ENCODE measurements at places on chromosomes 4 and X.

DNA sequence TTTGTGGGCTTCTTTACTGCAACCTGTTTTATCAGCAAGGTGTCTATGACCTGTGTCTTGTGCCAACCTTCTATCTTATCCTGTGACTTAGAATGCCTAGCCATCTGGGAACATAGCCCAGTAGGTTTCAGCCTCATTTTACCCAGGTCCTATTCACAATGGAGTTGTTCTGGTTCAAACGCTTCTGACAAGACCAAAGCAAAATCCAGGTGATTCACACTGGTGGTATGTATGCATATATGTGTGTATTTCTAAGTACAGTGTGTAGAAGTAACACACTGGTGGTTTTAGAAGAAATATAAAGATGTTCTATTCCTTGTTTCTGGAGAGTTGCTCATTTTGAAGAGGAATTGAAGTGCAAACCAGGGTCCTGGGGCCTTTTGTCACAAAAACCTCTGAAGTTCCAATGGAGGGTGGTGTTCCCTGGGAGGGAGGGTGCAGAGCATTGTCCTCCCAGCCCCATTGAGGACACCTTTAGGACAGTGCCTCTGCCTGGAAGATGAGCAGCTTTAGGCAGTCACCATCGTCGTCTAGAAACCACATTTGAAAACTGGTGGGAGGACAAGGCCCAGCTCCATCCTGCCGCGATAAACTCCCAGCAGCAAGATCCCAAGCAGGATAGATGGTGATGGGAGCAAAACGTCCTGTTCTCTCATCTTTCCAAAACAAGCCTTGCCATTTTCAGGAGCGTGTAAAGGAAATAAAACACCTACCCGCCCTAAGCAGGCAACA is 191.4 kb downstream of the TSPAN5 start:
- no peak for DNase-seq

- DNase-seq = peak; percentile 33
These were observed 37.9 kb downstream of the RELL1 start for GRCh38 chr4:37648084-37648817.

- no peak for DNase-seq
These were observed 873.2 kb downstream of the RPA4 start for GRCh38 chrX:97756879-97757278.

- DNase-seq = no peak
These were observed 2.2 kb downstream of the NMU start for GRCh38 chr4:55633903-55634302.

GRCh38 chrX:154308108-154308946 is 12.7 kb downstream of the TKTL1 start:
- peak; percentile 40 for DNase-seq

- DNase-seq = no peak
These were observed 46.0 kb upstream of the CLNK start for GRCh38 chr4:10730590-10730989.

GRCh38 chrX:113770806-113771205 is 813.1 kb upstream of the HTR2C start:
- DNase-seq = no peak
